ENCODE measurements at places on chromosomes 7 and 10.
A peak's percentile ranks its signal among the peaks of the same experiment; 100 is the strongest.

- peak; percentile 6 for DNase-seq
Observed at GRCh38 chr10:42630537-42631134, 7.7 kb downstream of the ZNF33B start.

DNA sequence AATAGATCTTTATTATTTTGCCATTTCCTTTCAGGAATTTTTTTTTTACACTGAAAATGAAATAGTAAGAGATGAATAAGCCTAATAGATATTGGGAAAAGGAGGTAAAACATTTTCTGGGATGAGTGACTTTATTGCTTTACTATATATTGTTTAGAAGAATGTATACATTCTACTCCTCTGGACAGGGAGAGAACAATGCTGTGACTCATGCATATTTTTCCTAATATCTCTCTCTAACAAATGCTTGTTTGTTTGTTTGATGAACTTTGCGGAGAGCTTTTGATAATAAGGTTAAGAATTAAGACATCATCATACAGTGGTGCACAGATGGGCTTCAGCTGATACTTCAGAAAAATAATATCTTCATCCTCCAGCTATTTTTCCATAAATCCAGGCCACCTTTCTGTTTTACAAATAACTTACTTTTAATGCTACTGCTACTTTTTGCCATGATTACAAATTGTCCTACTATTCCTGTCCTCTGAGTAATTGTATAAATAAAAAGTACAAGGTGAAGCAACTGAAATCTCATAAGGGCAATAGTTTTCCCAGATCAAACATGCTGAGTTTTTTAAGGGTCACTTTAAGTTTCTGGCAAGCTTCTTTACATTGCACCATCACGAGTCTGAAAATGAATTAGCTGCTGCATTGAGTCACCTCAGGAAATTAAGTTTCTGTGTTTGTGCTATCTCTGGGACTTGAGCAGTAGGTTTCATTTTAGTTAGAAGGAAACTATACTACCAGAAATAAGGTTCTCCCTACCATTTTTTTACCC, 207.3 kb upstream of the POT1 start:
- no peak for DNase-seq

GRCh38 chr7:130114374-130114773, 44.0 kb downstream of the KLHDC10 start:
- no peak for DNase-seq

DNA sequence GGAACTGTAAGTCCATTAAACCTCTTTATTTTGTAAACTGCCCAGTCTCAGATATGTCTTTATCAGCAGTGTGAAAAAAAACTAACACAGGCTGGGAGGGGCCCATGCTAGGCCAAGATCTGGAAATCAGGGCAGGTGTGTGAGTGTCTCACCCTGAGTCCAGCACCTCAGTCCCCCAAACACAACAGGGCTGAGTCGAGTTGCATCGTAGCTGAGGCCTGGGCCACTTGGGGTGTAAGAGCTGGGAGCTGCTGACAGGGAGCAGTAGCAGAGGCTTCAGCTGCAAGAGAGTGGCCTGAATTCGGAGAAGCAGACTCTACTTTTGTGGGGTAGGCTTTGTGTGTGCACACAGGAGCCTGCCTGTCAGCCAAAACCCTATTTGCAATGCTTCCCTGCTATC, 553.1 kb downstream of the PTPRN2 start:
- no peak for DNase-seq

DNA sequence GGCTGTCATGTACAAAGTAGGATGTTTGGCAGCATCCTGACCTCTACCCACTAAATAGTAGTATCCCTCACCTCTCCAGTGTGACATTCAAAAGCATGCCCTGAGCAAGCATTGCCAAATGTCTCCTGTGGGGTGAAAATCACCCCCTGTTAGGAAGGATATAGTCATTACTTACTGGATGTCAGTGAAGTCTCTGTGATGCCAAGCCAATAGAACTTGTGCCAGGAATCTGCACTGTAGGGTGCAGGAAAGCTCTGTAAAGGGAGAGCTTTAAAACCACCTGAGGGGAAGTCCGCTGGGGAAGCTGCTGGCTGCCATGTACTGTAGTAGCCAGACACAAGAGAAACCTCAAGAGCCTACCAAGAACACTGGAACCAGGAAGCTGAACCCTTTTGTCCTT, 170.7 kb upstream of the DKK1 start:
- DNase-seq, result no peak

Measured in activated CD4-positive, alpha-beta T cell treated with anti-CD3 and anti-CD28 coated beads, Interleukin-2, Interleukin-6, amounts not matched to agents 100 ng/mL and 50 ng/mL, durations not matched to agents 16 hours and 8 hours (primary cell).